ENCODE measurements at places on chromosomes 2 and 18. TPM values are rescaled to one million over a fixed set of nuclear protein-coding genes. Genes with fewer than 3 reads are reported as not detected.

FAM161A gene
- total RNA-seq: 0.80 TPM

VWC2L gene
- not detected for total RNA-seq

DNAJC5G gene
- not detected for total RNA-seq

GALR1 gene
- not detected for total RNA-seq

TUBB8B gene
- not detected for total RNA-seq

TUBA3E gene
- not detected for total RNA-seq

ARHGAP28 gene
- 5.2 TPM for total RNA-seq

RTTN gene
- 10.7 TPM for total RNA-seq

Data from K562 (cell line).